Activated CD8-positive, alpha-beta T cell treated with anti-CD3 and anti-CD28 coated beads for 36 hours (primary cell): ENCODE measurements at places on chromosomes 5 and 9. TPM values are rescaled to one million over a fixed set of nuclear protein-coding genes. Genes with fewer than 3 reads are reported as not detected.

The LCN6 gene
- not detected for total RNA-seq

The TAF11L5 gene
- total RNA-seq: not detected

The ZNF658 gene
- total RNA-seq: 1.6 TPM

The LHX3 gene
- not detected for total RNA-seq

The WDR70 gene
- total RNA-seq: 32.7 TPM
